Cardiac fibroblast (primary cell): ENCODE measurements at places on chromosomes 1 and 21.

DNA sequence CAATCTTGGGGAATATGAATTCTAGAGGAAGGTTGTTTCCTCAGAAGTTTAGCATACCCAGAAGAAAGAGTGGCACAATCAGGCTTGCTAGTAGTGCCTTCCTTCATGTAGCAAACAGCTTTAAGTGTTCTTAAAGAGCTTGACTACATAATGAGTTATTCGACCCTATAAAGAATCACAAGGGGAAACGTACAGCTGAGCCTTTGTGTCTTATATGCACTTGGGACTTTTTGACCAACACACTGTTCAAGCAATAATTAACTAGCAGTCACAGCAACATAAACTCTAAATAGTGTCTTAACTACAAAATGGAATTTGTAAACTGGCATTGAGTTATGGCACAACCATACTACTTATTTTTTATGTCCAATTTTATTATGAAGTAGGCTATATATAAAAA is 86.1 kb downstream of the TTLL7 start:
- DNase-seq = no peak

GRCh38 chr21:30257773-30258172 is 25.0 kb downstream of the KRTAP24-1 start:
- DNase-seq = peak; percentile 75

DNA sequence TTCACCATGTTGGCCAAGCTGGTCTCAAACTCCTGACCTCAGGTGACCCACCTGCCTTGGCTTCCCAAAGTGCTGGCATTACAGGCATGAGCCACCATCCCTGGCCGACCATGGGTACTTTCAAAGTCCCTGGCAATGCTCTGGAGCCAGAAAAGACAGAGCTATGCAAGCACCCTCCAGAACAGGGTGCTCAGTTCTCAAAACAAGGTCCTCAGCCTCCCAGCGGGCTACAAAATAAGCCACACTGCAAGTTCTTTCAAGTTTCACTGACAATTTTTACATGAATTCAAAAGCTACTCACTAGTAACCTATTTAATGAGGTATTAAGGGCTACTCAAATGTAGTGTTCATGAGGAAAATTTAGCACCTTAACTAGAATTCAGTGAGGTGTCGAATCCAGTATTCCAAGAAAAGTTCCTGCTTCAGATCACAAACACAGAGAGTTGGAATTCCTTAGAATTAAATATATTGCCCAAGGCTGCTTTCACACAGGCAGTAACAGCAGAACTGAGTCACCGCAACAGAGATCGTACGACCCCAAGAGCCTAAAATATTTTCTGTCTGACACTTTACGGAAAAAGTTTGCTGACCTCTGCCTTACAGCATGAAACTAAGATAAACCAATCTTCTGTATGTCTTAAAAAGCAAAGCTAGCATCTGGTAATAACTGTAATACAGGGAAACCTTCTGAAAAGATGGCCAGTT is 60.7 kb downstream of the HSF2BP start:
- DNase-seq = peak; percentile 82

GRCh38 chr21:42436914-42437313 is 33.2 kb downstream of the UBASH3A start:
- DNase-seq = no peak
